ENCODE measurements at places on chromosomes 12 and 14. TPM values are rescaled to one million over a fixed set of nuclear protein-coding genes. Genes with fewer than 3 reads are reported as not detected.

DNA sequence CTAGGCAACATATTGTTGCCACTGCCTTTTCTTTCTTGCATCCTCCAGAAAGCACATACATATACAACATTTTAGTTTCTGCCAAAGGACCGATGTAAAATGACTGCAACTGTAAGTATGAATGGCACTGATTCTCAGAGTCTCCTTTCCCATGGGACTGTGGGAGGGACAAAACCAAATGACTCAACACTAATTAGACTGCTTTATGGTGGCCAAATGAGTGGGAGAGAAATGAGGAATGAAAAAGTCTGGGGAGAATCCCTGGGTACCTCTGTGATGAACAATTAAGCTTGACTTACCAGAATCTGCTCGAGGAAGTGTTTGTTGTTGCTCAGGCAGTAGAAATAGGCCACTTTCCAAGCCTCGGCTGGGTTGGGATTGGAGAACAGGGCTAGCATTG lies 10.1 kb downstream of the ZFYVE26 start:
- no peak for DNase-seq

- no peak for DNase-seq
These were observed 5.5 kb downstream of the TAS2R19 start for GRCh38 chr12:11016937-11017336.

- no peak for DNase-seq
These were observed 101.2 kb upstream of the SLC16A7 start for GRCh38 chr12:59494617-59495016.

DNA sequence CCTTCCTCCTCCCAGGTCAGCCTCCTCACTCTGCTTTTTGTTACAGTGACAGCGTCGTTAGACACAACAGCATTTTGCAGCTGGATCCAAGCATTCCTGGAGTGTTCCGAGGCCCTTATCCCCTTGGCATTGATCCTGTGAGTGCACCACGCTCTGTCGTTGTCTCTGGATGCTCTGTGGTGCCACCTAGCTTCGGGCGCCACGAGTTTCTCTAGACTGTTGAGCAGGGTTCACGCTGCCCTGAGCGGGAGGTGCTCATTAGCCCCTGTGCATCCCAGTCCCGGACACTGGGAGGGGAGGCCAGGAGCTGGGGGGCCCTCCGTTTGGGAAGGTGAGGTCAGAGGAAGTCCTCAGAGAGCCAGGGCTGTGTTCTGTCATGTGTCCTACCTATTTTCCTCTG lies 17.3 kb upstream of the DNAH10 start:
- DNase-seq: no peak

- DNase-seq: no peak
These were observed 52.0 kb downstream of the KLRG1 start for GRCh38 chr12:9041321-9041720.

GRCh38 chr14:44449680-44450079 lies 57.4 kb downstream of the FSCB start:
- no peak for DNase-seq

DNA sequence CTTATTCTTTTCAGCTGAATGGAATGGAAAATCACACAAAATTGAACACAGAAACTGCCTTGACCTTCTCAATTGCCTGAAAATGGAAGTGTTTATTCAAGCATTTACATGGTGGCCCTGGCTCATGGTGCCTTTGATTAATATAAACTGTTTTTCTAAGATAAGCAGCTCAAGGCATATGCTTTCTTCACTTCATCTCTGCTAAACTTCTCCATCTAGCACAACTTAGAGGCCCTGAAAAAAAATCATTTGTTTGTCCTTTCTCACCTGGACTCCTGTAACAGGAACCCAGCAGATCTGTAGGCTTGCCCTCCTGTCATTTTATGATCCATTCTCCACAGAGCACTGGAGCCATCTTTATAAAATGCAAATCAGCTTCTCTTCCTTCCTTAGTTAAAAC lies 117.5 kb upstream of the KRR1 start:
- no peak for DNase-seq

- DNase-seq: no peak
These were observed 777 bp downstream of the ASCL1 start for GRCh38 chr12:102958073-102958829.

- DNase-seq: no peak
These were observed 20.4 kb downstream of the VASH1 start for GRCh38 chr14:76781648-76782051.

DNA sequence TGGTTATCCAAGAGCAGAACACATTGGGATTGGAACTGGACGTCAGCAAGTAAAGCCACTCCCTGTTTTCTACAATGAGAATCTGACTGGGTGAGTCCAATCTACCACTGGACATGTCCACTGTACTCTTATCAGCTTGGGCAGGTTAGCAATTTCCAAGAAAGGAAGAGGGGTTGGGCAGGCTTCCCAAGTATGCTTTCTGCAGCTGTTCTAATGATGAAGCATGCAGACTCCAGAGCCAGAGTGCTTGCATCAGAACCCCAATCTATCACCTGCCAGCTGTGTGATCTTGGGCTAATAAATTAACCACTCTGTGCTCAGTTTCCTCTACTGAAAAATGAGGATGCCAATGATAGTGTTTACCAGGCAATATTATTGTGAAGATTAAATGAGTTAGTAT lies 92.0 kb downstream of the EMP1 start:
- no peak for DNase-seq

- DNase-seq: no peak
These were observed 2.2 kb downstream of the NPFF start for GRCh38 chr12:53505086-53505485.

DNA sequence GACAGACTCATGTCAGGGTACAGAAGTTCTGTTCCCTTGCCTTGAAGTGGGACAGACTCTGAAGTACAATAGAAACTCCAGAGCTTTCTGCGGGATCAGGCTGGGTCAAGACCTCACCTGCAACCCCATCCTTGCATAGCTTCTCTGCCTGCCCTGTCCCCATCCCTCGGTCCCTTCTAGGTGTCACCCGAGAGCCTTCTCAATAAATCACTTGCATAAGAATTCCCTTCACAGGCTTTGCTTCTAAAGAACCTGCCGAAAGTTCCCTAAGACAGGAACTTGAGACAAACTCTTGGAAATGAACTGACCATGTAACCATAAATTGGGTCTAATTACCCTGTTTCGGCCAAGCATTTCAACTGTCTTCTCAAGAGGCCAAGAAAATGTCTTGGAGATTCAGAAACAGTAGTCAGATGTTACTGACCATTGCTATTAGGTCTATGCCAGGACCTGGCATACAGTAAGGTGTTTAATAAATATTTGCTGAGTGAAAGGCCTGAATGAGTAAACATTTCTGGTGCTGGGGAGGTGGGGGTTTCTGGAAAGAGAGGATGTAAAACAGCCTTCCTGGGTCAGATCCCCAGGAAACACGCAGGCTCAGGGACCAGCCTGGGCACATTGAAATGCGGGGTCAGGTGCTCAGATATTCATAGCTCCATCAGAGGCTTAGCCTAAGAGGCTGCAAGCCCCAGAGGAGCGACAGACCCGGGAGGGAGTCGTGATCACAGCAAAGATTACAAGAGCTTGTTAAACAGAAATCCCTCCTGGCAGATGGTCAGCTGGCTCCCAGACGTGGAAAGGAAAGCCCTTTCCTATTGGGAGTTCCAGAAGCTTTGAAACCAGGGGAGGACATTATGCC lies 226.2 kb upstream of the LHX5 start:
- no peak for DNase-seq

GRCh38 chr12:10740182-10740581 lies 17.1 kb upstream of the YBX3 start:
- DNase-seq: no peak

DNA sequence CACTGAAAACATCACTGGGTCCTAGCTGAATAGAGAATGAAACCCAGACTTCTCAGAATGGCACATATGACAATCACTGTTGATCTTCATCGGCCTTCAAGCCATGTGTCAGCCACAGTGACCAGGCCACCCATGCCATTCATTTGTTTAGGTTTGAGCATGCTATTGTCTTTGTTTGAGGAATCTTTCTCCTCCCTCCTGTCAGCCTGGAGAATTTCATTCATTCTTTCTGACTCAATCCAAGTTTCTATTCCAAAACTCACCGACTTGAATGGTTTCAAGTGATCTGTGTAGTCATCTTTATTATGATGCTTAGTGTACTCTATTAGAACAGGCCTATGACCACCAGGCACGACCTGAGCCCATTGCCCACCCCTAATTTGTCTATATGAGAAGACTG lies 106.3 kb downstream of the ETNK1 start:
- no peak for DNase-seq

DNA sequence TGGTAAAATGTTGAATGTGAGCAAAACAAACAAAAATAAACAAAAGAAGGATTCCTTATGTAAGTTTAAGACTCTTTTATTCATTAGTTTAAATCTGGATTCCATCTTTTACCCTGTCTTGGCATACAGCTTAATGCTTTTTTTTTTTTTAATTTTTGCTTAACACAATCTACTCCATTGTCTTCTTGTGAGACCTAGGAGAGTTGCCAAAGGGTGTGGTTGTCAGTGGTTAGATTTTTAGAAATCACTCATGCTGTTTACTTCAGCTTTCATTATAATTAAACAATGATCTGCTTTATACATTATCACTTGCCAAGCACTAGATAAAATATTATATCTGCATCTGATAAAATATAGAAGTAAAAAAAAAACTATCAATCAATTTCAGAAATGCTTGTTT lies 77.7 kb upstream of the KITLG start:
- no peak for DNase-seq

- no peak for DNase-seq
These were observed 22.9 kb upstream of the ANAPC7 start for GRCh38 chr12:110426406-110426805.

DNA sequence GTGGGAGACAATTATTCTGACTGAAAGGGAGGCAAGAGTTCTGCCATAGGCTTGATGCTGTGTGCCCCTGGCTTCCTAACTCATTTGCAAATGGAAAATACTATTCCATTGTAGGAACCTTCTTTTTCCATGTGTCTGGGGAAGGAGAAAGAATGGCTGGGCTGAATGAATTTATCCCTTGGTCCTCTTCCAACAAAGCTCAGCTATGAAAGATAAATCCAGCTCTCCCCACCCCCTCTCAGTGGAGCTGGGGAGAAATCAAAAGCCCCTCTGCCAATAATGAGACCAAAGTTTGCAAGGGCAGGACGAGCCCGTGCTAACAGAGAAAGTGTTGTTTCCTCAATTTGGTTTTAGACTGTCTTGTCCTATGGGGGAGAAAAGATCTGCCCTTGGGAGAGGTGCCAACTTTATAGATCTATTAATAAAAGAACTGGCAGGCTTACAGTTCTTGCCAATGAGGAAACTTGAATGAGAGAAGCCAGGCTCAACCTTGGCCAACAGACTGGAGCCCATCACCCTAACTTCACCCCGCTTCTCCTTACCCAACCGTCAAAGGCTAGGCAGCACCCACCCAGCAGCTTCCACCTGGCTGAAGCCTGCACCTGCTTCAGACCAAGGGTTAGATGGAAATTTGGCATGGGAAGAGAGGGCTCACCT lies 8.9 kb upstream of the TCL1B start:
- DNase-seq: no peak

DNA sequence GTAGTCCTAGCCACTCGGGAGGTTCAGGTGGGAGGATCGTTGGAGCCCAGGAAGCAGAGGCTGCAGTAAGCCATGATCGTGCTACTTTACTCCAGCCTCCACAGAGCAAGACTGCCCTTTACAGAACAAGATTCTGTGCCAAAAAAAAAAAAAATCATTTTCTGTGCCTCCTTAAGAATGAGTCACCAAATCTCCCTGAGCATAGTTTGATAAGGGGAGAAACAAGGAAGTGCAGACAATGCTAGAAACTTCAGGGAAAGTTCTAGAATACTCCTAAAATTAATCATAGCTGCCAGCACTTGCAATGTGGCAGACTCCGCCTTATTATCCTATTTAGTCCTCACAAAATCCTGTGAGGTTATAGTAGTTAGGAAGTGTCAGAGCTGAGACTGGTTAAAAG lies 74.5 kb downstream of the KCNK10 start:
- DNase-seq: no peak

- no peak for DNase-seq
These were observed 22.5 kb upstream of the C14orf132 start for GRCh38 chr14:96016501-96017160.

DNA sequence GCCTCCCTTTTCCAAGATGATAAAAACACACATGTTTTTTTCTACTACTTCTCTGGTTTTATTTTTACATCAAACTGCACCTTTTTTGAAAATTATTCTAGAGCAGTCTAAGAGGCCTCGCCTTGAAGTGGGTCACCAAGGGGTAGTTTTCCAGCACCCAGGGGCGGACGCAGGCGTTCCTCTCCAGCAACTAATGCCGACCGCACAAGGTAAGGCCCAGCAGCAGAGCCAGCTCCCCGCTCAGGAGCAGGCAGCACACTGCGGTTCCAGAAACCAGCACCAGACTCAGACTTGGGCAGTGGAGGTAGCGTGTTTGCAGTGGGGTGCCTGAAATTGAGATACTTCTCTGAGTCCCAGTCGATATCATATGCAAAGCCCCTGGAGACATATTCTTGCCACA lies 31.6 kb downstream of the EP400 start:
- no peak for DNase-seq

- no peak for DNase-seq
These were observed 640 bp downstream of the ARMH4 start for GRCh38 chr14:58151133-58152013.

DNA sequence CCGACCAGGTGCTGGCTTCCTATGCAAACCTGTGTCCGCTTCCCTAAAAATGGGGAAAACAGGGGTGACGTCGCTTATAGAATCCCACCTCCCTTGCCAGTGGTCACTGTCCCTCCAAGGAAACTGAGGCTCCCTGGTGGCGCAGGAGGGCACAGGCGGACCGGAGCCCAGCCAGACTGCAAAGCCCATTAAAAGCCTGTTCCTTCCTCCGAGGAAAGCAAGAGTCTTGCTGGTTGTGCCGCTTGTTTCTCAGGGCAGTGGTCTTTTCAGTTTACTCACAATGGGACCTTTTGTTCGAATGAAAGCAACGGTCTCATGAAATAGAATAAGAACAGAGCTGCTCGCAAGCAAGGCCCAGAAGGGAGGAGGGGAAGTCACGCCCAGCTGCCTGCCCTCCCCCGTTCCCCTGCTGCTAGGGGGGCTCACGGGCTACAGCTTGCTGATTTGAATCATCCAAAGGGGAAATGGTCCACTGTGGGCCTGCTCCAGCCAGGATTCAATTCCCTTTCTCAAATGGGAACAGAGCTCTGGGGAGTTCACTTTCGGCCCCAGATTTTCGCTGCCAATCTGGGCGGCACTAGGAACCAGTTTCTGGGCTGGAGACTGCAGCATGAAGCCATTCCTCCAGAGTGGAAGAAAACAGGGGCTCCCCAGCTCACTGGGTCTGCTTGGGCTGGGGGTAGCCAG lies 4.6 kb upstream of the SELPLG start:
- DNase-seq: no peak

- no peak for DNase-seq
These were observed 14.4 kb downstream of the FGD6 start for GRCh38 chr12:95202691-95203486.

The CLEC2D gene
- total RNA-seq: 449 TPM

The CLEC1B gene
- total RNA-seq: not detected

The TMEM179 gene
- total RNA-seq: not detected

The MANSC1 gene
- 0.10 TPM for total RNA-seq

The NELL2 gene
- total RNA-seq: 10.1 TPM

The NANOG gene
- not detected for total RNA-seq

The CFAP73 gene
- 0.23 TPM for total RNA-seq

The GLT1D1 gene
- total RNA-seq: not detected

The TSPAN31 gene
- total RNA-seq: 21.8 TPM

The MLH3 gene
- 16.6 TPM for total RNA-seq

The DPF3 gene
- 14.9 TPM for total RNA-seq

The SERPINA12 gene
- total RNA-seq: not detected

The ADAMTS20 gene
- not detected for total RNA-seq

The LRRC10 gene
- total RNA-seq: not detected

The SPRYD4 gene
- 2.9 TPM for total RNA-seq

The C12orf54 gene
- total RNA-seq: not detected

The SERPINA1 gene
- total RNA-seq: 0.43 TPM

The RTL1 gene
- not detected for total RNA-seq

The MYH7 gene
- total RNA-seq: 0.05 TPM

The PYGL gene
- total RNA-seq: 0.53 TPM

The IRAK3 gene
- total RNA-seq: 1.0 TPM
